Activated CD8-positive, alpha-beta memory T cell treated with anti-CD3 and anti-CD28 coated beads, Interleukin-2, amount 50 U/mL, for 48 hours (primary cell): ENCODE measurements at places on chromosomes 7 and 10.

GRCh38 chr10:8428654-8429053 lies 374.2 kb downstream of the GATA3 start:
- no peak for DNase-seq

- no peak for DNase-seq
These were observed 156.8 kb upstream of the MAGI2 start for GRCh38 chr7:79610313-79610712.

DNA sequence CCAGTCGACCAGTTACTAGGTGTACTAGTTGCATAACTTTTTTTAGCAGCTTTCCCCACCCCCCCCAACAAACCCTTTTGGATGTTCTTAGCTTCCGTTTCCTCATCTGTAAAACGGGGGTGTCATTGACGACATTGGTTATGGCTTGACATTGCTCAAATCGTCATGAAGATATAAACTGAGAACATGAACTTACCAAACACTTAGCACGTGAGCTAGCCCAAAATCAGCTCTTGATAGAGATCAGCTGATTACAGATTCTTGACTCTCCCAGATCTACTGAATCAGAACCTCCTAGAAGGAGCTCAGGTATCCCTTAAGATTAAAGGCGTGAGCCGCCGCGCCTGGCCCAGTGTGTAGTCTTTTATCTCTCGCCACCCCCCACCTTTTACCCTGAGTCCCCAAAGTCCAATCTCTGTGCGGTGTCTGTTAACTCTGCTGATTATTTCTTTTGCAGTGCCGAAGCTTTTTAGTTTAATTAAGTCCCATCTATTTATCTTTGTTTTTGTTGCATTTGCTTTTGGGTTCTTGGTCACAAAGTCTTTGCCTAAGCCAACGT lies 1.0 kb upstream of the GNA12 start:
- no peak for DNase-seq

DNA sequence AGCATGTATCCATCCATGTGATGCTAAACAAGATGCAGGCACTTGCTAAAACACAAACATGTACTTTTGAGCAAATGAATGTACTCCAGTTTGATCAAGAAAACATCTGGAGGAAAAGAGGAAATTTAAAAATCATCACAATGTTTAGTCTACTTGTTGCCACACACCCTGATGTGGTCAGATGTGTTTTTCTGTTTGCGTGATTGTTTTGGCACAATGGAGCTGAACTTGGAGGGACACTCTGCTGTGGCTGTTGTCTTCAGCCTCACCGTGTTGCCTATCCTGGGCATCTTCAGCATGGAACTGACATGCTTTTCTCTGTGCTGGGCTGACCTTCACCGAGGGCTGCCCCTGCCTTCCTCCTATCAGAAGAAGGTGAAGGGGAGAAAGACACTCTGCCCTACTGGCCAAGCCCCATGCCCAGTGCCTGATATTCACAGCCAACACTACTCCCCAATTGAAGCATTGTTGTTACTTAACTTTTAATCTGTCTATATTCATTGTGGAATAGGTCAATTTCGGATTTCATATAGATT lies 268.3 kb upstream of the IGFBP3 start:
- no peak for DNase-seq

DNA sequence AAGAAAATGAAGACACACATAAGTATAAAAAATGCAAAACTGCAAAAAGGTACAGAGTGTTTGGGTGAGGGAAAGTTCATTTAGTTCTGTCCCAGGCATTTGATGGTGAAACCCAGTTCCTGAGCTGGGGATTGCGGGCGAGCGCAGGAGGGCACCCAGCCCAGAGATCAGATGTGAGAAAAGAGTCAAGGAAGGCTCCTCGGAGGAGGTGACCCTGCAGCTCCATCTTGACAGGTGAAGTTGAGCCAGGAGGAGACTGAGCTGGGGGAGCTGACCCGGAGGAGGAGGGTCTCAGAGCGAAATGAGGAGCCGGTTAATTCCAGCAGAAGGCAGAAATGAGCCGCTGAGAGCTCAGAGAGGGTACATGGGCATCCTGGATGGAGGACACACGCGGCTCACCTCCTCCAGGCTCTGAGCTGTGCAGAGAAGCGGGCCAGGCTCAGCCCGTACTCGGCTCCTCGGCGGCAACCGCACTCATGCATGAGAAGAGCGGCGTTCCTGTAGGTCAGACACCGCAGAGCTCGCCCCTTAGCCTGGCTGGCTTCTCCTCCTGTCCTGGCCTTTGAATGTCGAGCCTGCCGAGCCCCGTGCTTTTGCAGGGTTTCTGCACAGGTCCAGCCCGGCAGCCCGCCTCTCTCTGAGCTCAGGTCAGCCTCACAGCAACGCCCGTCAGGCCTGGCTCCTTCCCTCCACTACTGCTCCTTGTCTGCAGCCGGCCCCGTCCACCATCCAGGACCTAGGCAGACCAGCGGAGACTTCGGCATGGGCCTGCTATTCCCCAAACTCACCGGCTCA lies 9.5 kb upstream of the RAMP3 start:
- DNase-seq, result no peak

GRCh38 chr7:46286356-46286755 lies 365.3 kb upstream of the IGFBP3 start:
- DNase-seq, result no peak

DNA sequence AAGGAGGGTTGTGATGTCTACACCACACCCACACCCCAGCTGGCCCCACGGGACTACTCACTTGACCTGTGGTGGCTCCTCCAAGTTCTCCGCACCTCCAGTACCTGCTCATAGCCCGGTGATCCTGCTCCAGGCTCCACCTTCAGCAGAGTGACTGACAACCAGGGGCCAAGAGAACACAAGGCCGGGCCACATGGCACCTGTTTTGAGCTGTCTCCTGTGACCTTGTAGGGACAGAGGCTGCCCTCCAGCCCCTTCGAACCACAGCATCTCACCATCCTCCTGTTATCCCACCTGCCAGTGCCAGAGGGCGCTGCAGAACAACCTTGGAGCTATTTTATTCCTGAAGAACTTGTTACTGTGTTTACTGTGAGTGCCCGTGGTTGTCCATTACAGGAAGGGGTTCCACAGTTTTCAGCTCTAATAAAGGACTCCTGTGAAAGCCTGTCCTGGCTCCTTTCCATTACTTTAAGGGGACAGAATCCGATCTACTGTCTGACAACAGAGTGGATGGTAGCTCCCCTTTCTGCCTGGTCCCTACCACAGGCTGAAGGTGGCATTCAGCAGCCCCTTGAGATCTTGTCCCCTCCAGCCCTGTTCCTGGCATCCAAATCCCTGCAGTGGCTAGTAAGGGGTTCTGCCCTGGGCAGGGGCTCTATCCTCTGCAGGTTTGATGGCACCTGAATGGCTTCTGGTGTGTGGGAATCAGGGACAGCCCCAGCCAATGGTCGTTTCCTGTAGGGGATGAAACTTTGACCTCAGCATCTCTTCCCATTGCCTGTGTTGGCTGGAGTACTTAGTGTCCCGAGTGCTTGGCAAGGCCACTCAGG lies 50.8 kb downstream of the C10orf120 start:
- DNase-seq, result peak; percentile 64

- DNase-seq, result no peak
These were observed 23.7 kb upstream of the AGR3 start for GRCh38 chr7:16905300-16906044.

- no peak for DNase-seq
These were observed 1.3 kb downstream of the SEMA3D start for GRCh38 chr7:85185424-85186082.

DNA sequence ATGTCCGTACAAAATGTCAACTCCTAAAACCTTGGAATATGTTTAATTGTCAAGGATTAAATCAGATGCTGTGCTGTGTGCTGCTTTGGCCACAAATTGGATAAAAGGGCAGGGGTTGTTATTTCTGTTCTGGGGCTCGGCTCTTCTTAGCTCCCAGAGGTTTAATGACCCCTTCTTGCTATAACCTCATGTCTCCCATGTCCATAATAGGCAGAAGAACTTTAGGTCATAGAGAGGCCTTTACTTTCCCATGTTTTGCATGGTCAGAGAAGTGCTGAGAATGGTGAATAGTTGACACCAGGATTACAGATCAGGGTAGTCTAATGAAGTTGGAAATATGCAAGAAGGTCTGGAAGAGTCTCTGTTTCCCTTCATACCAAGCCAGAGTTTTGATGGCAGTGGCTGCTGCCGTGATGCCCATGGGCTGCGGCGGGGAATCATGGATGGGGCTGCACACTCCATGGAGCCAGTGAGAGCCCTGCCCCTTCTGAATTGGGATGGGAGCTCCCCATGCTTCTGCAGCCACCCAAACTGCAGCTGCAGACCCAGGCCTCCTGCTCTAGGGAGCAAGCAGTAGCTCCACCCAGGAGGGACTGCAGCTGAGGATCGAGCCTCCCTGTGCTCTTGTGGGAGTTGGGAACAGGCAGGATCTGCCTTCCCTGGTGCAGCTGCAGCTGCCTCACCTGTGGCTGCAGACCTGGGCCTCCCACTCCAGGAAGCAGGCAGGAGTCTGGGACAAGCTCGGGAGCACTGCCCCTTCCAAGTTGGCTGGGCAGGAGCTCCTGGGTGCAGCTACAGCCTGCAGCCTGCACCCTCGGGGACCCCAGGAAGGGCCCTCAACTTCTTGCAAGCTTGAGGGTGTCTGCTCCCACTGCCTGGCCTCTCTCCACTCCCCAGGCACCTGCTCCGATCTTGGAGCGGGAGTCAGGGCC lies 23.1 kb upstream of the STEAP4 start:
- DNase-seq, result no peak

GRCh38 chr7:157694376-157694665 lies 357.5 kb downstream of the DNAJB6 start:
- peak; percentile 43 for DNase-seq

- no peak for DNase-seq
These were observed 3.5 kb downstream of the DGKB start for GRCh38 chr7:14899030-14899429.

DNA sequence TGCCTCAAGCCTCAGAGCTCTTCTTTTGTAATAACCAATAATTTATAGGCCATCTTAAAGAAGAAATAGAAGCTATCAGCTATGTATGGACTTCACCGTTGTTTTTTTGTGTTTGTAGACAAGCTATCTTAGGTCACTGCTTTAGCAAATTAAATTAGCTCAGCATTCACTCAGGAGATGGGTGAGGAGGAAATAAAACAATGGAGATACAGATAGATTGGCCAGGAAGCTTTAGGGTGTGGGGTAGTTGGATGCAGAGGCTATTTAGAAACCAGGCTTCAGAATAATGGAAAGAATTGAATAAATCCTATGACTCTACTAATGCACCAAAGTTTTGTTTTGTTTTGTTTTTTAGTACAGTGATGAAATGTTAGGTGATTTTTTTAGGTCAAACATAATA lies 66.1 kb downstream of the MDFIC start:
- DNase-seq, result no peak
